ENCODE measurements at places on chromosomes 6 and 20.

- no peak for DNase-seq
Observed at GRCh38 chr6:33761922-33762629, 15.4 kb upstream of the IP6K3 start.

- peak; percentile 11 for DNase-seq
Observed at GRCh38 chr6:32369660-32370059, 2.0 kb downstream of the TSBP1 start.

- no peak for DNase-seq
Observed at GRCh38 chr20:46552460-46553420, 2.3 kb upstream of the OCSTAMP start.

DNA sequence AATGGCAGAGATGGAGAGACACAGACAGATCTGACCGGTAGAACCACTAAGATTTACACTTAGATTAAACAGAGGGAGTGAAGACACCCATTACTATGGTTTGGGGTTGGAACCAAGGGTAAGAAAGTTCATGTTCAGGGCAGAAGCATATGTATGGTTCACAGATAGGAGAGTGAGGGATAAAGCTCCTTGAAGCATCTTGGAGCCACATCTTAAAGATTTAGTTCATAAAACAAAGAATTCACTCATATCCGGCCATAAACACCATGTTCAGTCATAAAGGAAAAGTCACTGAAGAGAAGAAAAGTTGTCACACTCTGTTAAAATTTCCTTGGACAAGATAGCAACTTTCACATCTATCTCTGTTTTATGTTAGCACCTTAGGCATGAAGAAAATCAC is 18.0 kb downstream of the STX7 start:
- DNase-seq: no peak

DNA sequence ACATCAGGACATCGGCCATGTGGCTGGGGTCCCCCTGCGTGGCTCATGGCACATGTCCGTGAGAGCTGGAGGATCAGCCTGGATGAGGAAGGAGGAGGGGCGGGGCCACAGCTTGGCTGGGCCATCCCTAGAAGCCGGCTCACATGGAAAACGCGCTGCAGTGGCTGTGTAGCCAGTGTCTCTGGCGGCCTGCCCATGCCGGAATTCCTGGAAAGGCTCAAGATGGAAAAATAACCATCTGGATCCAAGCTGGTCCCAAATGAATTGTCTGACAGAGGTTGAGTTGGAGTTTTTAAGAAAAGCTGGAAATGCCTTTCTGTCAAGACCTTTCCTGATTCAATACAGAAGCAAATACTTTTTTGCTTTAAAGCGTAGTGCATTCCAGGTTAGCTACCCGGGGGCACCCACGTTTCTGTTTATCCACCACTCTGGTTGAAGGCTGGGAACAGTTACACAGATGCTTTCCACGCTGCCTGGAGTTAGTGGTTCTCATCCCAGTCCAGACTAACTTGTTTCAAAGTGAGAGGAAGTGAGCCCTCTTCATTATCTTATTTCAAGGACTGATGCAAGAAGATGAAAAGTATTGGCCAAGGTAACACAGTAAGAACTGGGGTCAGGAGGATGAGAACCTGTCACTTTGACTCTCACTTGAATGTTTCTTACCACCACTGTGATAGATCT is 99.0 kb downstream of the GMPR start:
- DNase-seq: no peak

DNA sequence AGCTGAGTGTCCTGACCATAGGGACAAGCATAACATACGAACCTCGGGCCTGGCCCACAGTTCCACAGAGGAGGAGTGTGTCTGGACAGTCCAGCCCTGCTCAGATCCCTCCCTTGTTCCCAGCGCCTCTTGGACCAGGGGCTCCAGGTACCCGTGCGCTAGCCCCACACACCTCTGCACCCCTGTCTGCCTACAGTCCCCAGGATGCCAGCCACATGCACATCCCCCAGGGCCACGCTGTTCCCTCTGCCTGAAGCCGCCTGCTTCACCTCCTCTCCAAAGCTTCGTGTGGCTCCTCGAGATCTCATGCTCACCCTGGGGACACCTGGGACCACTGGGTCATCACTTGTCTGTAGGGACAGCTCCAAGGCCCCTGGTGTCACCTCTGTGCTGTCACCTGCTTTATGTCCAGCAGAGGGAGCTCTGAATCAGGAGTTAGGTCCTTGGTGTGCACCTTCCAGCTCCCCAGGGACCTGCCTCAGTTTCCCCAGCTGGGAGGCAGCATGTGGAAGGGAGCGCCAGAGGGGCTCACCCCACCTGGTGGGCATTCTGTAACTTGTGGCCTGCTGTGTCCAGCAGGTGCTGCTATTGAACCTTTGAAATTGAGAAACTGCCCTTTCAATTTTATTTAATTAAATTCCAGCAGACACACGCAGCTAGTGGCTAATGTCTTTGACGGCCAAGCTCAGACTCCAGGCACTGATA is 7.3 kb upstream of the YTHDF1 start:
- no peak for DNase-seq

DNA sequence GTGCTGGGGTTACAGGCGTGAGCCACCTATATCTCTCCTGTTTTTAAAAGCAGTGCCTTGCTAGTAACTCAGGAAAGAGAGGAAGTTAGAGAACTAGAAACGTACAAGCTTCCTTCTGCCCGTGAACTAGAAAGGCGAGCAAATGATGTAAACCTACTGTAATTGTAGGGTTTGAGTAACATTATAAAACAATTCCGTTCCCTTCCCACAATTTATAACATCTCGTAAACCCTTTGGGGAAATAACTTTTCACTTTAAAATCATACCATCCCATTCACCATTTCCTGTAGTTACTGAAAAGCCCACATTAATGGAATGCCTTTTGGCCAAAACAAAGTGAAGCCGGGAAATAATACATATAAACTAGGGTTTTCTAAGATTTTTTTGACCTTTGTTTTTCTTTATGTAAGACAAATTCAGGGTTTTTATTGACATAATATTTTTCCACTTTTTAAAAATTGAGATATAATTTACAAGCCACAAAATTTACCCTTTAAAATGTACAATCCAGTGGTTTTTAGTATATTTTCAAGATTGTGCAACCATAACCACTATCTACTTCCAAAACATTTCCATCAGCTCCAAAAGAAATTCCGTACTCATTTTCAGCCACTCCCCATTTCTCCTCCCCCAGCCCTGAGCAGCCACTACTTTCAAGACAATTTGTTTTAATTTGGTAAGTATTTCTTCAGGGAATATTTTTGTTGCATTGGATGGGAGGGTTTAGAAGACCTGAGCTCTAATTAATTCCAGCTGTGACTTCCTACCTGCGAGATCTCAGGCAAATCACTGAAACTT is 175.1 kb upstream of the PDE10A start:
- no peak for DNase-seq

DNA sequence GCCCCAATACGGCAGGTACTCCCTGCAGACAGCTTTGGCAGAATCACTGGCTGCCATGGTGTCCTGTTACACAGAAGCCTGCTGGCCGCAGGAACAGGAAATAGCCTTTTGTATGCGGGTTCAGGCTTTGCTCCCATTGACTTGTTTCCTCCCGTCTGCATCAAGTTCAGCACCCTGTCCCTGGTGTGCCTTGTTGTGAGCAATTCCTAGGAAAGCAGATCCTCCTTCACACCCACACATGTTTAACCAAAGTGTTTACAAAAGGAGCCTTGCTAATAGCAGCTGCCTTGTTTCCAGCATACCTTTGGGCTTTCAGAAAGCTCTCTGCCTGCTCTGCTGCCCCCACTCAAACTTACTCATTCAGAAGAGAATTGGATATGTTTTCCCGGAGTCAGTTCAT is 127.2 kb upstream of the SUPT3H start:
- DNase-seq: no peak
